ENCODE measurements at places on chromosomes 5 and 9.

GRCh38 chr5:171365351-171365750, 22.3 kb upstream of the NPM1 start:
- DNase-seq, result no peak

- DNase-seq, result peak; percentile 51
Observed at GRCh38 chr5:157575381-157576020, at the start of gene ADAM19. Gene ADAM19 (minus strand): TSS chr5:157575775. CDS start chr5:157575696, 79 bp downstream.

DNA sequence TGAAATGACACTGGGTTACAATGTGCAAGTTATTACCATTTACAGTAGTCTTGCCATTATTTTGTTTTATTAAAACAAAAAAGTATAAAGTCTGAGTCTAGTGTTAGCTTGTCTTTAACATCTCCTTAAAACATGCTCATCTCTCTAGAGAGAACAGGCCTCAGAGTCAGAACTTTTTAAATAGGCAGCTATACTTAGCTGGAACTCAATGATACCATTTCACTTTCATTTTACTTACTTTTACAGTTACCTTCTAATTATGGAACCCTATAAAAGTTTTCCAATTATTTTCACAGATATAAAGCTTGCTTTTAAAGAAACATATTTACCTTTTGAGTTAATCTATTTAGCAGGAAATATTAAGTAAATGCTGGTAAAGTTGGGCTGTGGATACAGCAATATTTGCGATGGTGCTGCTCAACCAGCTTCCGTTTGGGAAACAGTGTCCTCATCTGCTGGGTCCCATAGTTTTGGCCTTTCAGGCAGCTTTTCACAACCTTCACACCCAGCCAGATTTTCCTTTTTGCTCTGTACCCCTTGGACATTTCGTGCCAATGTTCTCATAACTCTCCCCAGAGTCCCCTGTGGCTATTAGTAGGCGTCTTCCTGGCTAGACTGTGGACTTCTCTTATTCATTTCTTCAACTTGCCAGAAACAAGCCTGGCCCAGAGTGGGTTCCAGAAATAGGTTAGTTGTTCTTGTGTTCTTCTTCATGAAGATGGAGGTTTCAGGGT, 36.3 kb upstream of the UBTD2 start:
- no peak for DNase-seq

GRCh38 chr5:153959134-153959957, 79.4 kb downstream of the FAM114A2 start:
- no peak for DNase-seq

DNA sequence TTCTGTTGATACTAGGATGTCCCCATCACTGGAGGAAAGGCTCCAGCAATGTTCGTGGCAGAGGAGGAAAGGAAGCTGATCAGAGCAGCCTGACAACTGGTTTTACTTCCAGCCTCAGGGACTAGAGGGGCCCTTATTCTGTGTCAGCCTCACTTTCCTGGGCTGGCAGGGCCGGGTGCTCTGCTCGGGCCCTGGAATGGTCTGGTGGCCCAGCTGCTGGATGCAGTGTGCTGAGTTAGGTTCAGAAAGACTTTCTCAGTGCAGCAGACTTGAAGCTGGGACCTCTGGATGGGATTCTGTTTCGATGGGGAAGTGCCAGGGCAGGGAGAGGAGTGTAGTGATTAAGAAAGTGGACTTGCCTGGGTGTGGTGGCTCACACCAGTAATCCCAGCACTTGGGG, 81.0 kb downstream of the MACROH2A1 start:
- no peak for DNase-seq

- DNase-seq, result peak; percentile 30
Observed at GRCh38 chr9:15295761-15296405, 11.1 kb downstream of the TTC39B start.

Data from thyroid gland (tissue), 4 donors.